Trophoblast cell (in vitro differentiated cells and primary cell): ENCODE measurements at places on chromosomes 12 and 14.

- no peak for DNase-seq
Measured at GRCh38 chr12:59619461-59620240, 23.8 kb downstream of the SLC16A7 start.

DNA sequence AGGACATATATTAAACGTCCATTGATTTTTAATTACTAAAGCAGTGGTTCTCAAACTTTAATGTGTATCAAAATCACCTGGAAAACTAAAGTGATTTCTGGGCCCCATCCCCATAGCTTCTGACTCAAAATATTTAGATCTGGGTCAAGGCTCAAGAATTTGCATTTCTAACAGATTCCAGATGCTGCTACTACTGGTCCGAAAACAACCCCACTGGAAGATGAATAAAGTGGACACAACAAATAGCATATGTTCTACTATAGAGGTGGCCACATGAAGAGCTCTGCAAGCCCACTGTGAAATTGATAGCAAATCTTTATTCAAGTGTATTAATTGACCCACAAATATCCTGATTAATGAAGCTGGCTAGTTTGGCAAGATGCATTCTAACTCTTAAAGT lies 69.4 kb downstream of the SPATA7 start:
- DNase-seq: no peak

DNA sequence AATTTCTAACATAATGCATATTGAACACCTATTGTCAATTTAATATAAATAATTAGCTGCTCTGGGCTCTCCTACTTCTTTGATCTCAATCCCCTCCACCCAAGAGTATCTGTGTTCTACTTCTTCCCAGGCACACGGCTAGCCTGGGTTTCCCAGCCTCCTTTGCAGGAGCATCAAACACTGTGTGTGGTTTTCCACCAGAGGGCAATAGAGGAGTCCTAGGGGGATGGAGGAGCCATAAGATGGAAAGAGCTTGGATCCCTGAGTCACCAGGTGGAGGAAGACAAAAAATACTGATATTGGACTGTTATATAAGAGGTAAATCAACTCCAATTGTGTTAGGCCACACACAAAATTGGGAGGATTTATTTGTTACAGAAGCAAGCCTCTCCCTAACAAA lies 333.7 kb downstream of the GLT1D1 start:
- DNase-seq: no peak

- no peak for DNase-seq
Measured at GRCh38 chr14:30584058-30584630, 25.2 kb downstream of the G2E3 start.

DNA sequence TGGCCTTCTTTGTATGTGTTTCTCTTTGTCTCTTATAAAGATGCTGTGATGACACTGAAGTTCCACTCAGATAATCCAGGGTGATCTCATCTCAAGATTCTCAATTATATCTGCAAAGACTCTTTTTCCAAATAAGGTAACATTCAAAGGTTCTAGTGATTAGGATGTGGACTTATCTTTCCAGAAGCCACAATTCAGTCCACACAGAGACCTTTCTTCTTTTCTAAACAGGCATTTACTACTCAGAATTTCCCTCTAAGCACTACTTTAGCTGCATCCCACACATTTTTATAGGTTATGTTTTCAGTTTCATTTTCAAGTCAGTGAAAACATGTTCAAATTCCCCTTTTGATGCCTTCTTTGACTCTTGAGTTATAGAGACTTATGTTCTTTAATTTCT lies 9.0 kb upstream of the NKX2-1 start:
- no peak for DNase-seq

GRCh38 chr12:130827432-130827831 lies 11.6 kb downstream of the STX2 start:
- no peak for DNase-seq

- no peak for DNase-seq
Measured at GRCh38 chr12:43079476-43079875, 472.5 kb downstream of the ADAMTS20 start.

DNA sequence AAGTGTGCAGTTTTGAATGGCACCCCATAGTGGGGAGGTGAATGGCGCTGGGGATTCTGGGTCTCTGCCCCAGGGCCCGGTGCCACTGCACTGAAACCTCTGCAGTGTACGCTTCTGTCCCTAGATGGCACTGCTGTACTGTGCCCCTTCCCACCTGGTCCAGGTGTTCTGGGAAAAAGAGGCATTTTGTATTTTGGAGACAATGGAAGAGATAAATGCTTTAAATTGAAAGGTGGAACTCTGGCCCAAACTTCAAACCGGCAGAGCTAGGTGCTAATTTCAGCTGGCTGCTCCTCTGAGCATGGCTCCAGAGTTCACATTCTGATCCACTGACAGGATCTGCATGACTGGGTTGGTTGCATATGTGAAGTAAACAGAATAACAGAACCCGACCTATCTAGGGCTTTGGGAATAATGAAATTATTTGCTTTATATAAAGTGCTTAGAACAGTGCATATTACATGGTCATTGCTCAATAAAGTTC lies 52.2 kb downstream of the KRT80 start:
- peak; percentile 82 for DNase-seq

DNA sequence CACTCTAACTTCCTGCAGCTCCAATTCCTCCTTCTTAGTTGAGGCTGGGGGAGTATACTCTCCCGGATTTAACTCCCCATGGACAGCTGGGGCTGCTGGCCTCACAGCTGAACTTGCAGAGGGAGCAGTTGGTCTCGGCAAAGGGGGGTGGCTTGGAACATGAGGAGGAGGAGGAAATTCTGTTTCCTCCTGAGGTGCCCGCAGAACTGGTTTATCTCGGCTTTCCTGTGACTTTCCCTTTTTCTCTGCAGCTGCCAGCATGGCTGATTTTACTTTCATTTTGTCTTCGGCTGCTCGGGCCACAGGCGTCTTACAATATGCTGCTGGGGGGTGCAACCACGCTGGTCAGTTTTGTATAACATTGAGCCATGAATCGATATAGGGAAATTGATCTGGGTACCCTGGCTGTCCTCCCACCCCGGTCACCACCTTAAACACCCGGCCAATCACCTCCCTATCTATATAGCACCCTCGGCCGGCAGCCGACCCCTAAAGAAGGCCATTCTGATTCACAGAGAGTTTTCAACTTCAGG lies 1317.6 kb downstream of the TMEM121 start:
- DNase-seq: peak; percentile 18

GRCh38 chr12:68222326-68222725 lies 3.3 kb downstream of the IL26 start:
- DNase-seq: peak; percentile 4

- no peak for DNase-seq
Measured at GRCh38 chr12:47114481-47114892, 34.7 kb upstream of the AMIGO2 start.

- no peak for DNase-seq
Measured at GRCh38 chr12:92188517-92189188, 43.0 kb upstream of the BTG1 start.

DNA sequence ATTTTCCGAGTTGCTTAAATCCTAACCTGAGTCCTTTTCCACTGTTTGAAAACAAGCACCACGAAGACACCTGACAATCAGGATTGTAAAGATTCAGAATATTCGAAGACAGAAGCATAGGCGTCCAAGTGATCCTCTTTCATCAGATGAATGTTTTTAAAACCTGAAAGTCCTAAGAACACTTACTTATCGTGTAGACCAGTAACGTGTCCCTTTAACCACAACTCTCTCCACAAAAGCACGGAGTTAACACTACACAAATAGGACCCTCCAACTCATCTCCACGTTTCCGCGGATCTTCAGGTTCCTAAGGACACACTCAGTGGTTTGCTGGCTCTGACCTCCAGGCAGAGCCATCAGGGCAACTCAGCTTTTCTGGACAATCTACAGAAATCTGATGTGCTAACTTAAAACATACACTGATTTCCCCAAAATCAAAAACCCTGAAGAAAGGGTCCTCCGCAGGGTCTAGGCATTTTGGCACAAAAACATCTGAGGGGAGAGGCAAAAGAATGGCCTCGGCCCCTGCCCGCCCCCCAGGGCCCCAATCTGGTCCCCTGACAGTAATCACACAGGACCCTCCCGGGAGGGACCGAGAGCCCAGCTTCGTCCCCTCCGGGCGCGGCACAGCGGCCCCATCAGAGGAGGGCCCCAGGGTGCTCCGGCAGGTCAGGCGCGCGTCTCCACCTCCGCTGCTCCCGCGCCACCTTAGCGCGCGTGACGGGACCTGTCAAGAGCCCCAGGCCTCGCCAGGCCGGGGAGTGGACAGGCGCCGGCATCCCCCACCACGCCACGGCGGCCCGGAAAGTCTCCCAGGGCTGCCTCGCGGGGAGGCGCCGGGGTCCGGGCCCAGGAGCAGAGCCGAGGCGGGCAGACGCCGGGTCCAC lies 925 bp downstream of the DICER1 start:
- DNase-seq: peak; percentile 61

GRCh38 chr12:76690921-76691700 lies 72.8 kb upstream of the ZDHHC17 start:
- DNase-seq: peak; percentile 48

DNA sequence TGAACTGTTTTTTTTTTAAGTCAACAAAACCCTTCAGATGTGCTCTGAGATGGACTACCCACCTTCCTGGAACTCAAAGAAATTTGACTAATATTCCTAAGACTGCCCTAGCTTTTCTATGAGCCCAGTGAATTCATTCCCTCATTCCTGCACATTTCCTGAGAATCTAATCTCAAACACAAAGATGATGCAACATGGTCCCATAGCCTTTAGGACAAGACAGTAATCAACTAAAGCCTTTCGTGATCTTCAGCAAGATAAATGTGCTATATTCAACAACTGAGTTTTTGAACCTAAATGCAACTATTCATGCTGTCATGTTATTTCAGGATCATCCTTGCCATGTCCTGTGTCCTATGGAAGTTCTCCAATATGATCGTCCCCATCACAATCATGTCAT lies 5.0 kb downstream of the SETD3 start:
- DNase-seq: peak; percentile 9

GRCh38 chr12:49094160-49094974 lies at the start of gene DHH:
Gene DHH, minus strand, starts transcription at chr12:49094801. Its CDS starts 289 bp downstream, at chr12:49094512.
- peak; percentile 36 for DNase-seq

- no peak for DNase-seq
Measured at GRCh38 chr12:18888047-18888446, 150.1 kb downstream of the CAPZA3 start.

- peak; percentile 49 for DNase-seq
Measured at GRCh38 chr12:123801573-123802178, 39.6 kb downstream of the DNAH10 start.
